ENCODE measurements at places on chromosomes 5 and 9.

GRCh38 chr9:81517954-81518353 lies 171.4 kb downstream of the TLE1 start:
- DNase-seq: no peak

- no peak for DNase-seq
Observed at GRCh38 chr9:95607507-95607906, 90.7 kb upstream of the PTCH1 start.

DNA sequence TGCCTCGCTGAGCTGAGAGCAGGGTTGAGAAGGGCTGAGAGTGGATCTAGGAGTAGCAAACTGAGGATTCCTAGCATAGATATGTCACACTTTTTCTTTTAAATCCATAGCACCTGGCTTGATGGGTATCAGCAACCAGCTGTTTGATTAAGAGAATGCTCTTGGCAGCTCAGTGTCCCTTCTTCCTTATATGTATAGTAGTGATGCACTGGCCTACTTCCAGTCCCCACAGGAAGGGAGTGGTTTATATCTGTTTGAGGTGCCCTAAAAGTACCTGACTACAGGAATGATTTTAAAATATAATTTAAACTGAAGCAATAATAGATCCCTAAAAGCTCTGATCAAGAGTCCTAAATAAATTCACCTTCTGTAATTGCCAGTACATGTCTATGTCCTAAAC lies 546.8 kb upstream of the ZNF608 start:
- no peak for DNase-seq

DNA sequence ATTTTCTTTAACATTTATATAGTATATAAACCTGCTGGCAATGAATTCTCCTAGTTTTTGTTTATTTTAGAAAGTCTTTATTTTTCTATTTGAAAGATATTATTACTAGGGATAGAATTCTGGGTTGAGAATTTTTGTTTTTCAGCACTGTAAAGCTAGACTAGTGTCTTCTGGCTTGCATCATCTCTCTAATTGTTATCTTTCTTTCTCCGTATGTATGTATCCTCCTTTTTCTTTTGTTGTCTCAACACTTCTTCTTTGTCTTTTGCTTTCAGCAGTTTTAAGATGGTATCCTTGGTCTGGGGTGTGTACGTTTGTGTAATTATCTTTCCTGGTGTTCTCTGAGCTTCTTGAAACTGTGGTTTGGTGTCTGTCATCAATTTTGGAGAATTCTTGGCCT lies 48.8 kb downstream of the FBXO4 start:
- DNase-seq: no peak
